ENCODE measurements at places on chromosomes 7 and 10.

- no peak for DNase-seq
Observed at GRCh38 chr10:95309958-95310357, 19.2 kb upstream of the PDLIM1 start.

DNA sequence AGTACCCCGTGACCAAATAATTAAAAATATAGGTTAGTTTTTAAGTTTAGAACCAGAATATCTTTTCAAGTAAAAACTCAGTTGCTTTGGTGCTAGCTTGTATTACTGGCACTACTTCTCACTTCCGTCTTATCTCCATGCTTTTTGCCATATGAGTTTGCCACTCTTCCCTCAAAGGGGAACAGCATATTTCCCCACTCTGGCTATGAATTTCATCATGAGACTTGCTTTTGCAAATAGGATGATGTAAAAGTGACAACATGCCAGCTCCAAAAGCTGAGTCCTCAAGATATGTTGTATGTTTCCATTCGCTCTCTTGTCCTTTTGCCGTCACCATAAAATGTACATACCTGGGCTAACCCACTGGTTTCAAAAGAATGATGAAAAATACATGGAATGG is 178.1 kb upstream of the SEMA3A start:
- DNase-seq = no peak

- no peak for DNase-seq
Observed at GRCh38 chr7:96667026-96667425, 42.6 kb downstream of the SEM1 start.

DNA sequence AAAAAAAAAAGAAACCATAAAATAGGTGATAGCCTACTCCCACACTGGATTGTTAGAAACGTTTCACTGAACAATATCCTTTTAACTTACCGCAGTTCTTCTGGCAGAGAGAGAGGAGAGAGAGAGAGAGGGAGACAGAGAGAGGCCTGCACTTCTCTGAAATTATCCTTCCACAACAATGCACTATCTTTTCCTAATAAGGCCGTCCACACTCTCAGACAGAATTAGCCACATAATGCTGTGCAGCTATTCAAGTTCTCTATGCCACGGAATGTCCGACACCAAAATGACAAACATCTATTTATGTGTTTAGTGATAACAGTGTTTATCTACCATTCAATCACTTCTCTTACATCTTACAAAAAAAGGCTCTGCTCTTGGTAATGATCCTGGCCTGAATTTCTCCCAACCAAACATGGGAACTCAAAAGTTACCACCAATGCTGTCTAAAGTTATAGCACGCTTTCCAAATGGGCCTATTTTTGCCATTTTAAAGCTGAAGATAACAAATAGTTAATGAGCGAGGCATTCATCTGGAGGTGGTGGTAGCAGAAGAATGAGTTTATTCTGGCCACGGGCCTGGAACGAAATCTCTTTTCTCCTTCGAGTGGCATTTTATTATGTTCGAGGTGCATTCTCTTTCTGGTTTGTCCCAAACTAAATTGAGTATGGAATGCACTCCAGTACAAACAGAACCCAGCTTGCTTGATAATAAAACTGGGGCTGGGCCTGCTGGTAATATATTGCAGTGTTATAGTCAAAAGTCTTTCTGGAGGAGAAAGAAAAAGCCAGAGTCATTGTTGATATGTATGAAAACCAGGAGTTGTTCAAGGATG is 160.2 kb upstream of the SVIL start:
- no peak for DNase-seq

- no peak for DNase-seq
Observed at GRCh38 chr7:24729365-24730017, 27.8 kb downstream of the GSDME start.

- DNase-seq = peak; percentile 46
Observed at GRCh38 chr10:32005050-32005449, 51.2 kb downstream of the KIF5B start.

- DNase-seq = no peak
Observed at GRCh38 chr7:71769326-71769725, 637.4 kb downstream of the GALNT17 start.

DNA sequence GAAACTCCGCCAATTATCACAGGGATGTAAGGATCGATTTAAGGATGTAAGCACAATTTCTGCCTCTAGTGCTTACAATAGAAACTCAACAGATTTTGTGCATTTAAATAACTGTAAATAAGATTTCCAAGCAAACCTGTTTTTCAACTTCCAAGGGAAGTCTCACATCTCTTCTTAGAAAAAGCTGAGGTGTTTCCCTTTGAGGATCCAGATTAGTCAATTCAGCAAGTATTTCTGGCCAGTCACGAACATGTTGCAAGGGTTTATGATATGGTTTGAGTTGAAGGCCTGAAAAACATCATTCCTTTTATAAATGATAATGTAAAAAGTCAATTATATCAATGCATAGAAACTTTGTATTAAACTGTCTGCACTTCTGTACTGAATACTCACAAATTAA is 23.9 kb downstream of the KRIT1 start:
- DNase-seq = no peak

- peak; percentile 91 for DNase-seq
Observed at GRCh38 chr10:24415455-24416125, 206.7 kb downstream of the KIAA1217 start.

DNA sequence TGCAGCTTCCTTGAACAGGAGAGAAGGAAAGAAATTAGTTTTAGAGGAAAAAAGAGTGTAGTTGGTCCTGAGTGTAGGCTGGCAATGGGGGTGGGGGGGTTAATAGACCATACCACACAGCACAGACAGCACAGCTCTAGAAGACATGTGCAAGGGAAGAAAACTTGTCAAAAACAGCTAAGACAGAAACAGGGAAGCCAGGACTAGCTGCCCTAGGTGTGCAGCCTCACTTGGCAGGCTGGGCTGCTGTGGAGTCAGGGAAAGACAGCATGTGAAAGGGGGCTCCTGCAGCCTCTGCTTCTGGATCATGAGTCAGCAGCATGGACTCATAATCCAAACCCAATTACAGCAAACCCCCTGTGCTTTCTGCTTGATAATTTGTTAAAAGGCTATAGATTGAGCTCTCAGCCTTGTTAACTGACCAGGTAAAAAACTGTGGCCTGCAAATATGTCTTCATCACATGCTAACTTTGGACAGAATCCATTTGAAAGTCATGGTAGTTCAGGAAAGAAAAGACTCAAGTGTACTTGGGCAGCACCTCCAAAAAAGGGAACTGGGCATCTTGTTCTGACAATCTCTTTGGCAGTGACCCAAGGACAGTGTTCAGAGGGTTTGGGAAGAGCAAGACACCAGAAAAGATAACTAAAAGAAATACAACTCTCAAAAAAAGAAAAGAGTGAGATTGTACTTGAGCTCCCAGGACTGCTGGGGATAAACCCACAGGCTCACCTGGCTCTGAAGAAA is 142.2 kb upstream of the VWC2 start:
- DNase-seq = no peak

- DNase-seq = no peak
Observed at GRCh38 chr7:129412501-129412900, 21.7 kb upstream of the STRIP2 start.

DNA sequence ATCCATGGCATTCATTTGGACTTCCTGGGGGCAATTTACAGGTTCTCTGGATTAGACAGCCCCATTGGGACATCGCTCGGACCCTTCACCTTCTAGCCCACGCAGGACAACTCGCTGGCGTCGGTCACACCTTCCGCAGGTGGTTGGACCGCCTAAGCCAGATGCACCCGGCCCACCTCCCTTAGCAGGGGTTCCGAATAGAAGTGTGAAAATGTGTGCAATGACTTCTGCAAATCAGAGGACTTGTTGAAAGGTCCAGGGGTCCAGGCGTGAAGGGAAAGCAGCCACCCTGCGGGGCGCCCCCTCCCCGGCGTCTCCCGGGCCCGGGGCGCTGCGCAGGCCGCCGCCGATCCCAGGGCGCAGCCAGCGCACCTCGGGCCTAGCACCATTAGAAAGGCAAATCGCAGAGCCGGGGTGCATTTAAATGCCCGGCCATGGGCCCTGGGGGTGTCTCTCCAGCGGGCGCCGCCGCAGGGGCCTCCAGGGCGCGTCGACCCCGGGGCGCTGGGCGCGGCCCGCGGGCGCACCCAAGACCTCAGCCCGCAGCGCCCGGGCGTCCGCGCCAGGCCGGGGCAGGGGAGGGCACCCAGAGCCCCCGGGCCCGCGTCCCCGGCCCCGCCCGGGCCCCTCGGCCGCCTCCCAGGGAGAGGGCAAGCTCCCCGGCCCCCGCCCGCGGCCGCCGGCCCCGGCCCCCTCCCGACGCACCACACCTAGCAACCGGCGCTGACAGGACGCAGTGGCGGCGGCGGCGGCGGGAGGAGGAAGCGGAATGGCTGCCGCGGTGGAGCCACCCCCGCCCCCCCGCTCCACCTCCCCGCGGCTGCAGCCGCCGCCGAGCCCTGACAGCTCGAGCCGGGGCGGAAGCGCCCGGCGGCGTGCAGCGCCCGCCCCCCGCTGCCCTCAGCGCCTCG is 1.2 kb downstream of the JAZF1 start:
- DNase-seq = peak; percentile 80

- no peak for DNase-seq
Observed at GRCh38 chr10:26855186-26855585, 5.6 kb downstream of the ABI1 start.

GRCh38 chr10:24255881-24256311 is 47.0 kb downstream of the KIAA1217 start:
- DNase-seq = no peak

- no peak for DNase-seq
Observed at GRCh38 chr10:70432561-70433263, 8.8 kb downstream of the NODAL start.

GRCh38 chr10:71388171-71388570 is 8.5 kb upstream of the CDH23 start:
- no peak for DNase-seq

GRCh38 chr7:144416341-144416740 is 12.8 kb upstream of the NOBOX start:
- no peak for DNase-seq

- DNase-seq = no peak
Observed at GRCh38 chr10:124074501-124075109, 18.8 kb downstream of the CHST15 start.

GRCh38 chr10:50622706-50623662 is 772 bp downstream of the SGMS1 start:
- DNase-seq = peak; percentile 63

- no peak for DNase-seq
Observed at GRCh38 chr10:22848509-22848908, 79.3 kb upstream of the ARMC3 start.

- no peak for DNase-seq
Observed at GRCh38 chr10:90579602-90580242, 278.1 kb downstream of the HTR7 start.

GRCh38 chr10:110356628-110357245 is 52.0 kb upstream of the SMNDC1 start:
- peak; percentile 29 for DNase-seq

- no peak for DNase-seq
Observed at GRCh38 chr7:127477295-127478023, 85.0 kb upstream of the ZNF800 start.

DNA sequence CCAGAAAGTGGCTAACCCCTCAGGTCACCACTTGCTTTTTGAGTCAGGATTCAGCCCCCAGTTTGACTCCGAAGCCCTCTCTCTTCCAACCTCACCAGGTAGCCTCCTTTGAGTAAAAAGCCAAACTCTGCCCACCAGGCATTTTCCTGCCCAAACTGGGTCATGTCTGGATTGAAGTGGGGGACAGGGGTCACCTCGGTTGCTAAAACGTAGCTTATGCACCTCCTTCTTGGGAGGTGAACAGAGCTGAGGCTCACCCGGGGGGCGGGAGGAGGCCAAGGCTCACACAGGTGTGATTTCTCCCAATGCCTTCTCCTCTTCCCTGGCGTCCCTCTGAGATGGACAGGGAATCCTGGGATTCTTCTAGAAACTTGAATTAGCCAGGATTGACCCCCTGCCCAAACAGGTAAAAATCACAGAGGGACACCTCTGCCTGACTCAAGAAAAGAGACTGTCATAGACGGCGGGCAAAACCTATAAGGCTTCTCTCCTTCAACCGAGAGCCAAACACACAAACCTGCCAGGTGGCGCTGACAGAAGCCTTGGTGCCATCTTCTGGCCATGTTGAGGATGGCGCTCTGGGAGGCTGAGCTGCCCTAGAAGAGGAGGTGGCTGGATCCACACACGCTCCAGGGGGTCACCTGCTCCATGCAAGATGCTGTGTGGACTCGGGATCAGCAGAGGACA is 51.6 kb downstream of the PRLHR start:
- DNase-seq = peak; percentile 44

DNA sequence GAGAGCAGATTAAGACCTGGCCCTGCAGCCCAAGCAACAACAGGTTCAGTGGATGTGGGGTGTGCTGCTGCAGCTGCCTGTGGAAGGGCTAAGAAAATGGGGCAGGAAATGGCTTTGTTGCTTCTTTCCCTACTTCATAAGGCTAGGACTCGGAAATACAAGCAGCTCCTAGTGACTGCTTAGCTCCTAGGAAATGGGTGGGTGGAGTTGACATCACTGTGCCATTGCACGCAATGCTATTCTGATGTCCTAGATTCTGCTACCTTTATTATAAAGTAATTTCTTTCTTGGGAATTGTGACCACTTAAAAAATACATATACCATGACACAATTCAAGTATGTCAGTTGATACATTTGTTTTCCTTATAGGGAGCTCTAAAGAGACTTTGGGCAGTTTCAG is 155.8 kb downstream of the FANK1 start:
- DNase-seq = no peak

- DNase-seq = no peak
Observed at GRCh38 chr10:29554660-29555059, 80.1 kb downstream of the SVIL start.

DNA sequence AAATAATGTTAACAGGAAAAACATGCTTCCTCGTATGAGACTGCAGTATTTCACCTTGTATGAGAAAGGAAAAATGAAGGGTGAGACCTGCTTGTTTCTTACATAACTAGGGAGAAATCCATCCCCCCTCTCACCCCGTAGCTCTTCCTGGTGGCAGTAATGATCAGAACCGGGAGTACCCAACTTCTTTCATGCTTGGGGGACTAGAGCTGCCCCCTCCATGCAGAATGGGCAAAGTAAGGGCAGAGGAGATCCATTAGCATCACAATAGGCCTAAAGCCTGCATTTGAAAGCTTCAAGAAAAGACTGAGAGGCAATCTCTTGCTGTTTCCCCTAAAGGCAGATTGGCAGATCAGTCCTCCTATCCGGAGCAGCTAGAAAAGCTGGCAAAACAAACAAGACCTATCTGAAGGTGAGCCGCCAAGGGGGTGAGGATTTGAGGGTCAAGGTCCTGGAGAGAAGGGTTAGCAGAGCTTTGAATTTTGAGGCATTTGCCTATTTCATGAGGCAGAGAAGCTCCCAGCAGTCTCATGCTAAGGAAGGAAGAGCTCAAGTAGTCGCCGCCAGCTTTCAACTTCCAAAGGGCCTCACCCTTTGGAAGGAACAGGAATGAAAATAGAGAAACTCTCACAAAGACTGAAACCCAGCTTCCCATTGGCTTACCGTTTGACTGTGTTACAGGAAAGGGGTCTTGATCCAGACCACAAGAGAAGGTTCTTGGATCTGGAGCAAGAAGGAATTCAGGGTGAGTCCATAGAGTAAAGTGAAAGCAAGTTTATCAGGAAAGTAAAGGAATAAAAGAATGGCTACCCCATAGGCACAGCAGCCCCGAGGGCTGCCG is 36.2 kb downstream of the BAG3 start:
- no peak for DNase-seq

GRCh38 chr10:58318346-58318745 is 16.5 kb upstream of the UBE2D1 start:
- DNase-seq = no peak

- DNase-seq = no peak
Observed at GRCh38 chr10:128084364-128084763, 41.9 kb downstream of the MKI67 start.
